ENCODE measurements at places on chromosomes 7 and 10.

DNA sequence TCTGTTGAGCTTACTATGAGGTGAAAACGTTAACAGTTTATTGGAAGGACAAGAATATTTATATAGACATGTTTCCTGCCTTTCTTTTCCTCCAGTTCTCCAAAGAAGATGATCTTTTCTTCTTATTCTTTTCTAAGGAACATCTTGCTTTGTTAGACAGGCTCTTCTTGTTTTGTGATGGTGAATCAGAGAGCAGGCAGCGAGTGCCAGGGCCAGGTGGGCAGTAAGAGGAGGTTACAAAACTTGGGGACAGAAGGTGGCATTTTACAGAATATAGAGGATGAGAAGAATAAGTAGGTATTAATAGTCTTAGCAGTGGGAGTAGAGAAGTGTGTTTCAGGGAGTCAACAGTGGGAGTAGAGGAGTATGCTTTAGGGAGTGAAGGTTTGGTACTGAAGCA is 223.6 kb downstream of the ARL4A start:
- peaks cover 6% of the 10 kb centered on the region for H3K4me1 ChIP-seq
- no peak overlapping the region for H3K4me3 ChIP-seq
- H3K36me3 ChIP-seq, result no peaks in the 10 kb centered on the region
- no peak overlapping the region for H3K27ac ChIP-seq

- no peak for DNase-seq
- peaks cover 21% of the 10 kb centered on the region for H3K36me3 ChIP-seq
- no peak overlapping the region for H3K4me3 ChIP-seq
- no peak overlapping the region for H3K27ac ChIP-seq
Measured at GRCh38 chr7:38858259-38858884, 50.6 kb downstream of the VPS41 start.

GRCh38 chr7:94969434-94970084 is 62.2 kb downstream of the PPP1R9A start:
- no peaks in the 10 kb centered on the region for H3K27me3 ChIP-seq
- H3K36me3 ChIP-seq, result no peaks in the 10 kb centered on the region
- no peaks in the 10 kb centered on the region for H3K4me1 ChIP-seq
- DNase-seq, result no peak
- no peak overlapping the region for H3K4me3 ChIP-seq
- no peak overlapping the region for H3K27ac ChIP-seq

GRCh38 chr10:126351021-126351420 is 37.3 kb downstream of the ADAM12 start:
- no peaks in the 10 kb centered on the region for H3K27me3 ChIP-seq
- no peaks in the 10 kb centered on the region for H3K36me3 ChIP-seq
- no peak for DNase-seq
- no peaks in the 10 kb centered on the region for H3K4me1 ChIP-seq
- no peak overlapping the region for H3K4me3 ChIP-seq
- no peak overlapping the region for H3K27ac ChIP-seq

- peaks cover 2% of the 10 kb centered on the region for H3K4me1 ChIP-seq
- no peaks in the 10 kb centered on the region for H3K36me3 ChIP-seq
- H3K27ac ChIP-seq, result no peak overlapping the region
- H3K4me3 ChIP-seq, result no peak overlapping the region
Measured at GRCh38 chr7:100007887-100008286, 7.5 kb upstream of the ZKSCAN1 start.

DNA sequence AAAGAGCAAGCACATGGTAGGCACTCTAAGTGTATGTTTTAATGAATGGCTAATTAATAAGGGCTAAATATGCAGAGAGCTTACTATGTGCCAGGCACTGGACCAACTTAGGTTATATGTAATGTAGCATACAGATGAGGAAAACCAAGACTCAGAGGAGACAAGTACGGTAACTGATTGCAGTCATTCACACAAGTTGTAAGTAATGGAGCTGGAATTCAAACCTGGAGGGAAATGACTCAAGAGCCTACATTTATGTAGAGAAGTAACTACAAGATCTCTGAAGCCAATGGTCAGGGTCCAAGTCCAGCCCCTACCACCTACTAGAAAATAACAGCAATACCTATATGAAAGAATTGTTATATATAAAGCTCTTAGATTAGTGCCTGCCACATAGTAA is 97.3 kb upstream of the KCNIP2 start:
- H3K27me3 ChIP-seq, result no peaks in the 10 kb centered on the region
- H3K4me1 ChIP-seq, result no peaks in the 10 kb centered on the region
- DNase-seq, result no peak
- no peak overlapping the region for H3K4me3 ChIP-seq
- peaks cover 17% of the 10 kb centered on the region for H3K36me3 ChIP-seq

GRCh38 chr7:36389371-36390198 is at the start of gene ANLN:
Gene ANLN, plus strand, starts transcription at chr7:36389862. Its CDS starts 165 bp downstream, at chr7:36390027.
- peak; percentile 89 for DNase-seq
- peak within 1 kb of the TSS; percentile 98 for H3K4me3 ChIP-seq
- peaks cover 34% of the 10 kb centered on the region for H3K4me1 ChIP-seq
- H3K36me3 ChIP-seq, result peaks cover 37% of the 10 kb centered on the region

- no peak for DNase-seq
- no peak overlapping the region for H3K4me3 ChIP-seq
- no peaks in the 10 kb centered on the region for H3K27me3 ChIP-seq
- no peak overlapping the region for H3K27ac ChIP-seq
- no peaks in the 10 kb centered on the region for H3K36me3 ChIP-seq
Measured at GRCh38 chr10:15539262-15539661, 168.2 kb upstream of the FAM171A1 start.

DNA sequence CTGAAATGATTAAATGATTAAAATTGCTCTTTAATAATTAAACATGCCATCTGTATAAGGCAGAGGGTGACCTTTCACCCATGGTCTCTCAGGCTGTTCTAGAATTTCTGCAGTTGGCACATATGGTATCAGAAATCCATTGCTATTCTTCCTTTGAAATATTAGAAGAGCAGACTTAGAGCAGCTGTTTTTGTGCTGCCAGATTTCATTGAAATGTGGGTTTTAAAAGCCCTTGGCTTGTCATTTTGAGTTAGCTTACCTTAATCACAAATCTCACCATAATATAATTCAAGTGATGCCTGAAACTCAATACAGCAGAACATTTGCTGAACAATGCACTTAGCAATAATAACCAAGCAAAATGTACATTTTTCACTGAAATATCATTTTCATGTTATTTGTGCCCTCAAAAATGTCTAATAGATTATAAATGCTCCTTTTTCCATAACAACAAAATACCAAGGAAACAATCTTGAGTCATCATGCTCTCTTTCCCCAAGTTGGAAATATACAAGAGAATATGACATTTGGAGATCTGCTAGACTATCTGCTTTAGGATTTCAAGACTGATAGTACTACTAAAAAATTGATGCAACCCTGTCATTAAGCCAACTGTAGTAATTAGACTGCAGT is 16.1 kb upstream of the PTTG1IP2 start:
- no peak overlapping the region for H3K4me3 ChIP-seq
- peaks cover 6% of the 10 kb centered on the region for H3K4me1 ChIP-seq
- H3K27ac ChIP-seq, result no peak overlapping the region
- DNase-seq, result no peak
- H3K27me3 ChIP-seq, result peaks cover 13% of the 10 kb centered on the region
- H3K36me3 ChIP-seq, result no peaks in the 10 kb centered on the region

- H3K4me3 ChIP-seq, result no peak overlapping the region
- H3K4me1 ChIP-seq, result no peaks in the 10 kb centered on the region
- H3K36me3 ChIP-seq, result peaks cover 17% of the 10 kb centered on the region
- H3K27ac ChIP-seq, result no peak overlapping the region
- no peaks in the 10 kb centered on the region for H3K27me3 ChIP-seq
- no peak for DNase-seq
Measured at GRCh38 chr10:120861178-120861855, 10.2 kb downstream of the WDR11 start.

DNA sequence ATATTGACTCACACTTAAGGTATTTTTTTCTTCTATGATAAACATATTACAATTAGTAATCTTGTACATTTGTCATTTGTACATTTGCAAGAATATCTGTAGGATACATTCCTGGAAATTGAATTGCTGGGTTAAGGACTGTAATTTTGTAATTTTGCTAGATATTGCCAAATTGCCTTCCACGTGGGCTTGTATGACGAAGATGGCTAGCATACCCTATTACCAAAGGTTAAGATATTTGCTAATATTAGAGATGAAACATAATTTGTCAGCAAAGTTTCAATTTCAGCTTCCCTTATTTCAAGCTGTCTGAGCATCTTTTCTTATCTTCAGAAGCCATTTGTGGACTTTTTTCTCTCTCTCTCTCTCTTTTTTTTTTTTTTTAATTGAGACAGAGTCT is 1.0 kb upstream of the LYZL2 start:
- no peak for DNase-seq
- peaks cover 9% of the 10 kb centered on the region for H3K4me1 ChIP-seq
- peaks cover 45% of the 10 kb centered on the region for H3K27me3 ChIP-seq
- H3K27ac ChIP-seq, result no peak overlapping the region
- H3K4me3 ChIP-seq, result no peak overlapping the region
- no peaks in the 10 kb centered on the region for H3K36me3 ChIP-seq

DNA sequence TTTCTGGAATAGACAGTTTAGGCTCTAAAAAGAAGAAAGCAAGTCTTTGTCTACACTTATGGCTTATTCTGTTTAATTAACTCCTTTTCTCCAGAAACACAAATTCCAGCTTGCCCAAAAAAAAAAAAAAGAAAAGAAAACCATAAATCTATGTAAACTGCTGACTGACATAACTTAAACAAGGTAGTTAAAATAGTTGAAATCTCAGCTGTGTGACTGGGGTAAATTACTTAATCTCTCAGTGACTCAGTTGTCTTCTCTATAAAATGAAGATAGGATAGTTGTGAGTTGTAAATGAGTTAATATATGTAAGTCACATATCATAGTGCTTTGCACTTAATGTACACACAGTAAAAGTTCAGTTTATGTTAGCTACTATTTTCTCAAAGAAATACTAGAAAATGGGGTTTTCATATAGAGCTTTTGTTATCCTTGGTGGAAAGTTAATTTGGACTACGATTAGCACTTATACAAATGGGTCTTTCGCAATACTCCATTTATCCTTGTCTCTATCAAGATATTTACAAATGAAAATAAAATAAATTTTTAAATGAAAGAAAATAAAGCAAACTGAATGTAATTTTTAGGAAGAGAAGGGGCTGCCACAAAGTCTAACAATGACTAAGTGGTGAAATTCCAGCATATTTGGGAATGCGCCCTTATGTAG is 200.9 kb downstream of the MBL2 start:
- DNase-seq, result no peak
- no peaks in the 10 kb centered on the region for H3K27me3 ChIP-seq
- H3K4me3 ChIP-seq, result no peak overlapping the region
- no peak overlapping the region for H3K27ac ChIP-seq
- H3K4me1 ChIP-seq, result no peaks in the 10 kb centered on the region

DNA sequence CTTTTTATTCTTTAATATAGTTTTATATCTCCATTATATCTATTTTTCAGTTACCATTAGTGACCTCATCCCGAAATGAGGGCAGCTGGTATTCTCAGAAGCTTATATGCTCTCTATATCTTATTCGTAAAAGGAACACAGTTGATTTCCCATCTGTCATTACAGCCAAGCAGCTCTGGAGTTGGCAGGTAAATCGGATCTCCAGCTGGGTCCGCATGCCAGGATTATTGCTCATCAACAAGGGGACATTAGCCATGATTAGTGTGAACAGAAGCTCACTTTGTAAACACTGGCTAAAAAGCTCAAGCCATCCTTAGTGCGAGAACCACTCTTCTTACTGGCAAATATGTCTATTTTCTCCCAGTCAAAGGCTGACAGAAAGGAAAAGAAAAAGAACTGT is 180.3 kb downstream of the NPSR1 start:
- peaks cover 7% of the 10 kb centered on the region for H3K27me3 ChIP-seq
- no peaks in the 10 kb centered on the region for H3K4me1 ChIP-seq

DNA sequence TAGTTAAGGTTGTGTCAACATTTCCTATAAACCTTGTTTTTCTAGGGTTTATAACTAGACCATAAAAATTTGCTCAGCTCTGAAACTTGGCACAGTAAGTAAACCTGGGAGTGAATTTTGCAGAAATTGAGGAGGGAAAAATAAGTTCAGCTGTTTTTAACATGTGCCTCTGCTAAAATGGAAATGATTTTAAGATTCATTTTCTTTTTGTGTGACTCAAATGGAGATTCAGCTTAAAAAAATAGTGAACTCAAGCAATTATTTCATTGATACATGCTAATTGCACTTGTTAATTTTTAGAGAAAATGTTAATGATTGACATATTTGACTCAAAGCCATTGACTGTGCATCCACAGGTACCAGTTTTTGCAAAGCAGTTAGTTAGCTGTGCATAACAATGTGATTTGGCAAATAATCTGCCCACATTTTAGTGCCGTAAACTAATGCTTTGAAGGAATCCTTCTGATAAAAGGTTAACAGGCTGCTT is 68.5 kb upstream of the ZNF438 start:
- H3K36me3 ChIP-seq, result no peaks in the 10 kb centered on the region
- H3K27ac ChIP-seq, result no peak overlapping the region
- no peaks in the 10 kb centered on the region for H3K27me3 ChIP-seq
- H3K4me1 ChIP-seq, result peaks cover 46% of the 10 kb centered on the region
- no peak for DNase-seq

DNA sequence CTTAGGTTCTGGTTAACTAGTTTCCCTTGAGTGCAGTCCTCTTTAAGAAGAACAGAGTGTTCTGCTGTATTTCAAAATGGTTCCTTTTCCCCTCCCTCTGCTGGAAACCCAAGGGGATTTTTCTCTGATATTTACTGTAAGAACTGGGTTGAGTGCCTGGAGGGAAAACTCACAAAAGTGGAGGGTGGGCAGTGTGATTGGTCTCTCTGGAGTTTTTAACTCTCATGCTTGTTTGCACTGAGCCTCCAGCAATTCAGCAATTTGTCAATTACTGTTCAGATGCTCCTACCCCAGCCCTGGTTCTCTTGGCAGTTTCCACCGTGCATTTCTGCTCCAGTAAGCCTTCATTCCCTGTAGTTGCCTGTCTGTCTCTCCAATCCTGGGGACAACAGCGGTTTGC is 273.4 kb upstream of the SORCS1 start:
- no peak overlapping the region for H3K4me3 ChIP-seq
- no peaks in the 10 kb centered on the region for H3K27me3 ChIP-seq
- DNase-seq, result no peak

Data from activated CD8-positive, alpha-beta memory T cell treated with anti-CD3 and anti-CD28 coated beads, Interleukin-2, amount 10 ng/mL, durations not matched to agents 7 days and 5 days (primary cell).